ENCODE measurements at places on chromosomes 12 and 14.

GRCh38 chr14:96227428-96227827 lies 22.8 kb downstream of the BDKRB2 start:
- no peak for DNase-seq

- DNase-seq = no peak
Observed at GRCh38 chr12:7376196-7376595, 67.8 kb downstream of the CD163L1 start.

GRCh38 chr12:127147724-127148123 lies 1119.2 kb upstream of the TMEM132C start:
- DNase-seq = no peak

GRCh38 chr12:14968478-14968877 lies 4.4 kb upstream of the PDE6H start:
- DNase-seq = no peak

- no peak for DNase-seq
Observed at GRCh38 chr14:45253754-45254310, 830 bp upstream of the MIS18BP1 start.

DNA sequence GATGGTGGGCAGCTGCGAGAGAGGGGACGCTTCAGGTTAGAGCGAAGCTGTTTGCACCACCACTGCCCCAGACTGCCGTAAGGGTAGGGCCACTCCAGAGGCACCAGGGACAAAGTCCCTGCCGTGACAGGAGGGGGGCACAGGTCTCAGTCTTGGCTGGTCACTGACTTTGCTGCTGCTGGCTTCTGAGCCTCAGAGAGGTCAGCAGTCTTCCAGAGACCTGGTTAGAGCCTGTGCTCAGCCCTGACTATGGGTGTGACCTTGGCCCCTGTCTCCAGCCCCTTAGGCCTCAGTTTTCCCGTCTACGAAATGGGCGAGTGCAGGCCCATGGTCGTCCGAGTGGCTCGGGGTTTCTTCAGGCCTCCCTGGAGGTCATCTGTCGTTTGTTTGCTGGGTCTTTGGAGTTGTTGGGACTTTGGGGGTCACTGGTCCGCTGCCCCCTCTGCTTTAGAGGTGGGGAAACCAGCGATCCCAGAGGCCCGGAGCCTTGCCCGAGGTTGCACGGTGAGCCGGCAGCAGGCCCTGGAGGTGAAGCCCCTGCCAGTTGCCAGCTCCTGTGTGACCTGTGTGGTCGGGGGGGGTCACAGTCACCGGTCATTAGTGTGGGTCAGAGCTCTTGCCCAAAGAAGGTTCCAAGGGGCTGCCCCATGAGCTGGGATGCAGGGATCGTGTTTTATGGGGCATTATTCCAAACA lies 15.3 kb downstream of the MEG3 start:
- no peak for DNase-seq

- DNase-seq = no peak
Observed at GRCh38 chr12:48075832-48076231, 30.0 kb downstream of the SENP1 start.

DNA sequence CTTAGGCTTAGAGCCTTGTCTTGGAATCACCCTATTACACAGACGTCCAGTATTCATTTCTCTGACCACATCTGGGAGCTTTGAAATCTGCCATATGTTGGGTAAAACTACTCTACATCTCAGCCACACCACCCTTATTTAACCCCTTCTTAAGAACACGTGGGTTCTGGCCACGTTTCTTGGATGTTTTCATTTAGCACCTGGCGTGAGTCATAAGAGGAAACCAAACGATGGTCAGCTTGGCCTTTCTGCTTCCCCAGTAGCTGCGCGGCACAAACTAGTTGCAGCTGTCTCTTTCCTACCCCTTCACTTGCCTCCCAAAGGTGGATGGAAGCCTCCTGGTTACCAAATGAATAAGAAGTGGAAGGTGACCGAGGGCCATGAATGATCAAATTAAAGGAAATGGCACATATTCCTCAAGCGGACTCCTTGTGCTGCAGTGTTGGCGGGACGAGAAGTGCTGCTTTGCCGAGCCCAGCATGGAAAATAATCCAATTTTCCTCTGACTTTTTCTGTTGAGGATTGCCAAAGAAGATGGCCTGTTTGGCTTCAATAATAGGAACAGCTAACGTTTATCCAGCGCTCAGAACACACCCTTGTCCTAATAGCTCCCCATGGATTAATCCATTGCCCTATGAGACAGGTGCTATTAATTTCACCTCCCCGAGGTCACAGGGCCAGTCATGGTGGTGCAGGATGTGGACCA lies 154.1 kb downstream of the ZNF664 start:
- DNase-seq = no peak

- DNase-seq = no peak
Observed at GRCh38 chr14:29805415-29806123, 122.1 kb downstream of the PRKD1 start.

DNA sequence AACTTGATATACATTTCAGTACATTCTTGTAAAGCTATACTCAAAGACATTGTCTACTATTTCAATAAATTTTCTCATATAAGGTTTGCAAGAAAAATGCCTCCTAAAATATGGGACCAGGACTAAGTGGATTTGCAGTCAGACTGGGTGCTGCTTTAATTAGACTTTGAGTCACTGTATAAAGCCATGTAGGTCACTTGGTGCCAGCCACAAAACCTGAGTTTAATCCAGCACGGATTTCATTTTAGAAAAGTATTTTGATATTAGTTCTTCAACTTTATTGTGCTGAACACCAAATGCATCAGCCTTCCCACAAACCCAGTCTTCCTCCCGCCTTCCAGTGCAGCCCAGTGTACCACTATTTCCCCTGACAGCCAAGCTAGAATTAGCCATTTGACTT lies 9.9 kb upstream of the NID2 start:
- DNase-seq = no peak

- peak; percentile 33 for DNase-seq
Observed at GRCh38 chr14:64465191-64465822, at the start of gene AKAP5. Gene AKAP5 (plus strand): TSS chr14:64465499. CDS start chr14:64468395, 2,896 bp downstream.

- DNase-seq = no peak
Observed at GRCh38 chr14:64232095-64232838, 61.9 kb downstream of the ESR2 start.

DNA sequence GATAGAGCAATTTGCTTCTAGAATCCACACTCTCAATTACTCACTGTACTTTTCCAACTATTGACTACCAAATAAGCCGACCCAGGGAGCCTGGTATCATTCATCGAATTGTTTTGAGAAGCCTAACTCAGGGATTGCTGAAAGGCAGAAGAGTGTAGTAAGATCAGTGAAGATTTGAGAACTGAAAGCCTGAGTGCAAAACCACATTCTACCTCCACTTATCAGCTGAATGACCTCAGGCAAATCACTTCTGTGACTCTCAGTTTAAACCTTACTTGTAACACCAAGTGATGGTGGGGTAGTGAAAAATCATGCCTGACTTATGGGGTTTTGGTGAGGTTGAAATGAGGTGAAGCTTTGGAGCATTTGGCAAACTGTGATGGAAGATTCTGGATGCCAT lies 126.1 kb upstream of the MAX start:
- DNase-seq = no peak

Measured in activated T-cell treated with anti-CD3 and anti-CD28 coated beads for 4 hours (primary cell).